ENCODE measurements at places on chromosomes 2 and 18. TPM values are rescaled to one million over a fixed set of nuclear protein-coding genes. Genes with fewer than 3 reads are reported as not detected.

DNA sequence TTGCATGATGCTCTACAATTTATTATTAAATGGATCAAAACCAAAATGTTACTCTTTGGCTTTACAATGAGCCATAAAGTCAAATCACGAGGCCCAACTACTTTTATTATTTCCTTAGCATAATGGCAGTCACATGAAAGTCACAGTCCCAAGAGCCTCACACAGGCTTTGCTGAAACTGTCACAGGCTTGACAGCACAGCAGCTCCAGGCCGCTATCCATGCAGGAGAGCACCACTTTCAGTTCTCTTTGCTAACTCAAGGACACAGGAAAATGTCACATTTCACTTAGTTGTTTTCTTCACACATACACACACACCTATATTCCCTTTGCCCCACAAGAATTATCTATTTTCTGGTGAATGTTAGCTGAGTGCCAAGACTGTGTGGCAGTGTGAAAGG lies 11.1 kb upstream of the MSGN1 start:
- DNase-seq = no peak

GRCh38 chr2:217231724-217232123 lies 371.9 kb upstream of the TNP1 start:
- DNase-seq = no peak

DNA sequence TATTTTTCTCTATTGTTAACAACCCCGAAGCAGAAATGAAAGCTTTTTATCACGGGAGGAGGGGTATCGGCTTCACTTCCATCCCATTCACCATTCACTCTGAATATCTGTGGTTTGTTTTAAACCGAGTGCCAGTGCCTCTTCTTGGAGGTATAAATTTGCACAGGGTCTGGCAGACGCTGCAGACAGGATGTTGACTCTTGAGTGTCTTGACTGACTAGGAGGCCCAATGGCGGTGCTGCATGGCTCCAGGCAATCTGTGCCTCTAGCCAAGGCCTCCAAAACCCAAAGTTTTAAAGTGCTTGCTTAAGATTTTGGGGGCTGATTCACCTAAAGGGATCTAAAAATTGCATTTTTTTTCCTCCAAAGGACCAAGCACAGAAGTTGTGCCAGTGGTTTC lies 183.8 kb downstream of the LTBP1 start:
- DNase-seq = no peak

Gene OSBPL6
- 3.2 TPM for total RNA-seq

Gene LCT
- total RNA-seq = under 0.01 TPM

Gene CYB5A
- 13.4 TPM for total RNA-seq

- no peak for DNase-seq
These were observed 14.7 kb downstream of the ZNF142 start for GRCh38 chr2:218644721-218645120.

- peak; percentile 70 for DNase-seq
These were observed 34.0 kb downstream of the LBH start for GRCh38 chr2:30265052-30266015.

GRCh38 chr2:231104115-231104713 lies 20.6 kb downstream of the HTR2B start:
- DNase-seq = peak; percentile 75

DNA sequence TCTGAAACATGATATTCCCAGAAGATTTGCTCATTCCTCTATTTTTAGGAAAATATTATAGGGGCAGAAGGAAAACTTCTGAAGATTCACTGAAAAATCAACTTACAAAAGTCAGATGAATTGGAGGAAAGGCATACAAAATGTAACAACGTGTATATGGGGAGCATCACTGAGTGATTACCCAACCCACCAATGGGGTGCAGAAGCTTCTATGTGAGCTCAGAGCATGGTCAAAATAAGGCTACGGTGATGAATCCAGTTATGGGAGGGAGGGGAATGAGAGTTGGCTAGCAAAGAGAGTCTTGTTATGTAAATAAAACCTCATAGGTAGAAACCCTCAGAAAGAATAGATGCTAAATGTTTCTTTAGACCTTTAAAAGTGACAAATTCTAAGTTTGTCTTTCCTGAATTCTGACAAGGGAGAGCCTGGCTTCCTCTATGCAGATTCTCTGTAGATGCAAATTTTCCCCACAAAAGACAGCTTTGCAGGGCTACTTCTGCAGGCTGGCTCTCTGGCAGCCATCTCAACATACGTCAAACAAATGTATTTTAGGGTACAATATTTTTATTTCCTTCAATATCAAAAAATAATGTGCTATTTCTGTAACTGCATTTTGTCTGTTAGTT lies 171.4 kb upstream of the NDUFV2 start:
- no peak for DNase-seq

DNA sequence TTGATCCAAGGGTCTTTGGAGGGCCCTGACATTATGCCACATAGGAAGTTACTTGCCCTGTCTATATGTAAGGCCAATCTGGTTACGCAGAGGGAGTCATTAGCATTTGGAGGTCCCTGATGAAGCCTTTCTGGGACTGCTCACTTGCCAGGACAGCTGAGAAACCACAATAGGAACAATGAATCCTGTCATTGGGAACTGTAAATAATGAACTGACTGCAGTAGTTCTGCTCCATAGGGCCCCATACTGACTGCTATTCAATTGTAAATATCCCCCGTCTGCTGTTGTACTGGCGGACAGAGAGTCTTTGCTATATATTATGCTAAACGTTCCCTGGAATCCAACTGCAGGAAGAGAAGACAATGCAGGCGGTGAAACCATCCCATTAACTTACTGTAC lies 149.4 kb upstream of the DCC start:
- no peak for DNase-seq

Gene EMILIN1
- total RNA-seq = 26.5 TPM
